Eye (tissue), 1 donor: ENCODE measurements at places on chromosomes 7 and 10.

- no peak for DNase-seq
Observed at GRCh38 chr7:144908324-144908723, 72.5 kb upstream of the TPK1 start.

- DNase-seq, result no peak
Observed at GRCh38 chr10:2670864-2671263, 396.5 kb upstream of the PFKP start.

- DNase-seq, result no peak
Observed at GRCh38 chr10:88033385-88033784, 170.0 kb downstream of the PTEN start.

- no peak for DNase-seq
Observed at GRCh38 chr7:77497079-77497478, 40.0 kb upstream of the PTPN12 start.

DNA sequence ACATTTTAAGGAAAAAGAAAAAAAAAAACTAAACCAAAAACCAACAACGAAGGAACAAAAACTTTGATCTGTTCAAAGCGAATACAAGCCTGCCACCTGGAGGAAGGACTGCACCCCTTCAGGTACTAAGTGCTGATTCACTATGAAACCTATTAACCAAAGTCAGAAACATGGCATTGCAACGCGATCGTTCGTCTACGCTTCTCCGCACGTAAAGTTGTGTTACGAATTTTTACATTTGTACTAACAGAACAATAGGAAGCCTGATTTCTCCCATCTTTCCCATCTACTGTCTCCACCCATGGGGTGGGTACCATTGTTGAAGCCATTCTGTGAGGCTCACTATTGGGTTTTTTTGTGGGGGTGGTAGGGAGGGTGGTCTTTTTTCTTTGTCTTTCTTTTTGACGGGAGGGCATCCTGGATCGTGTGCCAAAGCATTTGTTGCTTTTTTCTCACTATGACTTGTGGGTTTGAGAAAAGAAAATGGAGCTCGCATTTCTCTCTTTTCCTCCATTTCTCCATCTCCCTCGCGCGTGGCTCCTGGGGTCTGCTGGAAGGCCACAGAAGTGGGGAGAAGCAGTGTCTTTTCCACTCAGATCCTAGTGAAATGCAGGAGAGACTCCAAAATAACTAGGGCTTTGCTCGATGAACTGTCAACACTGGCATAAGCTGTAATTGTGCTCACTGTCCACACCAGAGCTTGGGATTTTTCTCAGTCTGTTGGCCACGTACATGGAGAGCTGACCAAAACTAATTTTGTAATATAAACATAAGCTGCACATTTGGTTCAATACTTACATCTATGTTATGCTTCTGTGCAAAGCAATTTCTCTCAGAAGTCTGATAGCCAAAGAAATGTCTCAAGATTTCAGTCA, 100.9 kb upstream of the YAE1 start:
- peak; percentile 87 for DNase-seq

- no peak for DNase-seq
Observed at GRCh38 chr7:69246758-69247157, 351.5 kb upstream of the AUTS2 start.

DNA sequence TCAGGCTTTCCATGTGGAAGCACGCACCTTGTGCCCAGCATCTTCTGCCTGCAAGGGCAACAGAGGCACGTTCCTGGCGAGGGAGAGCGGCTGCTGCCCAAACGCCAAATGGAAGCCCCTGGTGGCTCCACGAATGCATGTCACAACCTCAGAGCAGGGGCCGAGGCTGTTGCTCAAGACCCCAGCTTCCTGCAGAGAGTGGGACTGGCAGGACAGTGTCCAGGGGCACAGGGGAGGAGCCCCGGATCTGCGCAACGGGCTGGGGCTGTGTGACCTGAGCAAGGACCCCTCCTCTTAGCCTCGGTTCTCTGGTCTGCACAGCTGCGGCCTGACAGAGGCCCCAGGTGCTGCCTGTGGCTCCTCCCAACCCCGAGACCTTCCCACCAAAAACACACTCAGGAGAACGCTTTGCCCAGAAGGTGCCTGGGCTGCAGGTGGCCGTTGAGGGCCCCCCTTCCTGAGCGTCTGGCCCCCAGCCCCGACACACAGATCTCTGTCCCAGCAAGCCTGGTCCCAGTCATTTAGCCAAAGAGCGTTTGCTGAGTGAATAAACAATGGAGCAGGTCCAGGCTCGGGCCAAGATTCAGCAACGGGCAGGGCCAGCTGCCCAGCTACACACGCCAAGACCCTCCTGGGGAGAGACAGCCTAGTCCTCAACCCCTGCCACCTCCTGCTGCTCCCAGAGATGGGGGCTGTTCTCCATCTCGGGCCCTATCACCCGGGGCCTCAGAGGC, 1.2 kb downstream of the MICALL2 start:
- DNase-seq, result no peak

GRCh38 chr7:15795393-15795792, 108.9 kb upstream of the MEOX2 start:
- no peak for DNase-seq

GRCh38 chr7:84231157-84231556, 36.6 kb upstream of the SEMA3A start:
- no peak for DNase-seq

DNA sequence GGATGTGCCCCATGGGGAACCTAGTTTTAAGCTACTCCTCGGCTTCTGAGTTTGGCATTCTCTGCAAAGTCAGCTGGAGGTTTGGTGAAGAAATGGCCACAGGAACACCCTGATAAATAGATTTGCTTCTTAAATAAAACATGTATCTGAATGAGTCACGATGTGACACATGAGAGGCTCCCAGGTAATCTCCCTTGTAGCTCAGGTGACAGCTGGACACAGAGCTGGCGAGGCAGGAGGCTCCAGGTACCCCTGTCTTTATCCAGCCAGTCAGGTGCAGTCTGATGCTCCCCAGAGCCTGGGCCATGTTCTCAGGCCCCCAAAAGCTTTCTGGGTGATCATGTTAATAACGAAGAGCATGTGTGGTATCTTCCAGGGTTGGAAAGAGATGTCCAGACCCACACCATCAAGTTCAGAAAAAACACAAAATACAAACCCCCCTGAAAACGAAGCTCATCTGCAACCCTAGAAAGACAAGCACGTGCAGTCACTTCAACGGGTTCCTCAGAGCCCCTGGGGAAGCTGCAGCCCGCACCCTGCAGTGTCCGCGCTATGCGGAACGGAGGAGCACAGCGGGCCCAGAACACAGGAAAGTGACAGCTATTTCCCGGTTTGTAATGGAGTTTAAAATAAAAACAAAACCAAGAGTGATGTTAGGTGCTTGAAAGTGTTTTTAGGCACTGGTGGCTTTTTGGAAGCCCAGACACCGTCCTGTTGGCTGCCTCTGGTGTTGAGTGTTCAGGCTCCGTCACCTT, 69.4 kb downstream of the ZRANB1 start:
- no peak for DNase-seq

- DNase-seq, result no peak
Observed at GRCh38 chr7:145643981-145644380, 472.6 kb upstream of the CNTNAP2 start.

GRCh38 chr7:155215576-155216325, 81.9 kb upstream of the INSIG1 start:
- no peak for DNase-seq

DNA sequence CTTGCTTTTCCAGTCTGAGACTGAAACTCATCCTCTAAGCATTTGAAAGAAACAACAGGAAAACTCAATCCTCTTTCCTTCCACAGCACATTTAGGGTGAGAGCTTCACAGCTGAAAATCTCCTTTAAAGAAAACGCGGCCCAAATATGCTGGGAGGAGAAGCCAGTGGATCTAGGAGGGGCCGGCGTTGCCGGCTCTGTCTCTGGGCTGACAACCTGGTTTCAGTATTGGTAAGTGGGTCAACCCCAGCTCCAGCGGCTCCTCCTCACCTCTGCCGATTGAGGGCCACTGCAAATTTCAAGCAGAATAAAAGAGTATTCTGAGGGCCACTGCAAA, 75.3 kb upstream of the CPXM2 start:
- no peak for DNase-seq

DNA sequence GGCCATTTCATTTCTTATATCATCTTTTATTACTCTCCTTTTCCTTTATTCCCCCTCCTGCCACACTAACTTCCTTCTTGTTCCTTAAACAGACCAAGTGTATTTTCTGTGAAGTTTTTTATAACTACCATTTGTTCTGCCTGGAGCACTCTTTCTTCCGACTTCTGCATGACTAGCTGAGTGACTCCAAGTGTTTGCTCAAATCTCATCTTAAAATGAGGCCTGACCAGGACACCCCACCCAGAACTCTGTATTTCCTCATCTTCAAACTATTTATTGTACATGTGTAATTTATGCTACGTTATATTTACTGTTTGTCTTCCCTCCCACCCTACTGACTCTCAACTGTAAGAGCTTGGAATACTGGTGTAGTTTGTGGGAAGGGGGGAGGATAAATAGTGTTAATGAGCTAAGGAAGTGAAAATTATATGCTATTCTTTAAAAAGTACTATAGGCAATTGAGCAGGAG, 3.2 kb downstream of the MINDY3 start:
- DNase-seq, result no peak

DNA sequence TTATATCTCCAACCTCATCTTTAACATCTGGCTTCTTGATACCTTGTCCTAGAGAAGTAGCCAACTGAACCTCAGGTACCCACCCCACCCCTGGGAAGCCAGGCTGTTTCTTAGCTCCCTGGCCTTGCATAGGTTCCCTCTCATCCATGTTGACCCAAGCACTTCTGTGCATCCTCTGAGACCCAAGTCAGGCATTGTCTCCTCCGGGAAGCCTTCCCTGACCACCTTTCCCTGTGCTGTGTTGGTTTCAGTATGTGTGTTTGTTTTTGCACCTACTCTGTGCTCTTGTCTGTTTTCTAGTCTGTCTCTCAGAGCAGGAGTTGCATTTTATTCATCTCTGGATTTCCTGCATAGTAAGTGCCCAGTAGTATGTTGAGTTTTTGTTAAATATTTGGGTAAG, 93.4 kb upstream of the ANLN start:
- no peak for DNase-seq

DNA sequence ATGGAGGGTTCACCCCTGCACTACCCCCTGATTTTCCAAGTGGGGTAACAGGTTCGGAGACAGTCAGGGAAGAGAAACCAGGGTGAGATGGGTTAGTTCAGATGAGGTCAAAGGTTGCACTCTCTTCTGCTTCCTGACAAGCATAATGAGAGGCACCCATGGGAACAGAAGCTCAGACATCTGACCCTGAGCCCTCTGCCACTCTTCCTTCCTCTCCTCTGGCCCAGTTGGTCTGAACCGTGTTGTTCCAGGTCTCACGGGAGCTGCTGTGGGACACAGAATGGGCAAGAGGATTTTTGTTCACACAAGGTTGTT, 38.4 kb downstream of the DNAJB12 start:
- DNase-seq, result no peak

DNA sequence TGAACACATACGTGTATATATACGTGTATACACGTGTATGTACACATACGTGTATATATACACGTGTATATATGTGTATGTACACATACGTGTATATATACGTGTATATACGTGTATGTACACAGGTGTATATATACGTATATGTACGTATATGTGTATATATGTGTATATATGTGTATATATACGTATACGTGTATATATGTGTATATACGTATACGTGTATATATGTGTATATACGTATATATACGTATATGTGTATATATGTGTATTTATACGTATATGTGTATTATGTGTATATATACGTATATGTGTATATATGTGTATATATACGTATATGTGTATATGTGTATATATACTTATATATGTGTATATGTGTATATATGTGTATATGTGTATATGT, 44.3 kb downstream of the CD36 start:
- no peak for DNase-seq

DNA sequence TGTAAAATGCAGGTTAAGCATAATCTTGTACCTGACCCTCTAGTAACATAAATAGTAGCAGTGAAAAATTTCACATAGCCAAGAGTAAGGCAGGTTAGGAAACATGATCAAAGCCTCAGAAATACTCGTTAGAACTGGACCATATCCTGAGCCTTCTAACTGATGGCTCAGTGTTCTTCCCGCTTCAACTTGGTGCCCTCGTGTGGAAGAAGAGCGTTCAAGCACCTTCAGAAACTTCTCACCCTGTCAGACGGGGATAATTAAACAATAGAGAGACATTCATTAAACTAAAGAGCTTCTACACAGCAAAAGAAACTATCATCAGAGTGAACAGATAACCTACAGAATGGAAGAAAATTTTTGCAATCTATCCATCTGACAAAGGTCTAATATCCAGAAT, 124.5 kb downstream of the MYOF start:
- DNase-seq, result peak; percentile 72

GRCh38 chr10:89156161-89156835, 50.8 kb downstream of the CH25H start:
- no peak for DNase-seq

- no peak for DNase-seq
Observed at GRCh38 chr7:7191137-7191536, 8.8 kb downstream of the C1GALT1 start.

GRCh38 chr10:21169271-21169670, 272.2 kb upstream of the NEBL start:
- DNase-seq, result peak; percentile 74

GRCh38 chr7:159032753-159033472, 111.8 kb downstream of the VIPR2 start:
- no peak for DNase-seq

GRCh38 chr7:5612695-5613094, 168.8 kb downstream of the RNF216 start:
- DNase-seq, result no peak

DNA sequence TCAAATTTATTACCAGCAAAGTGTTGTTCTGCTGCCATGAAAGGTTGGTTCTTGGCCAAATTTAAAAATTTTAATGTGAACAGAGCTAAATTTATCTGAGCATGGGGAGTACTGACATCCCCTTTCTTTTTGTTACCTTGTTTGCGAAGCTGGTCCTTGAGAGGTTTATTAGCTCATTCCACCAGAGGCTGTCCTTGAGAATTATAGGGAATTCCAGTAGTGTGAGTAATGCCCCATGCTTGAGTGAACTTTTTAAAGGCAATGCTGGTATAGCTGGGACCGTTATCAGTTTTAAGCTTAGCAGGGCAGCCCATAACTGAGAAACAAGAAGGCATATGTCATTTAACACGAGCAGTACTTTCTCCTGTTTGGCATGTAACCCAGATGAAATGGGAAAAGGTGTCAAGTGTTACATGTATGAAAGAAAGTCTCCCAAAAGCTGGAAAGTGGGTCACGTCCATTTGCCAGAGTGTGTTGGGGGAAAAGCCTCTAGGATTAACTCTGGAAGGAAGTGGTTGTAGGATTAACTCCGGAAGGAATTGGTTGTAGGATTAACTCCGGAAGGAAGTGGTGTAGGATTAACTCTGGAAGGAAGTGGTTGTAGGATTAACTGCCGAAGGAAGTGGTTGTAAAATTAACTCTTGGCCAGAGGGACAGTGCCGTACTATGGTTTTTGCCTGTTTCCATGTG, 37.3 kb upstream of the AKR1C2 start:
- no peak for DNase-seq

DNA sequence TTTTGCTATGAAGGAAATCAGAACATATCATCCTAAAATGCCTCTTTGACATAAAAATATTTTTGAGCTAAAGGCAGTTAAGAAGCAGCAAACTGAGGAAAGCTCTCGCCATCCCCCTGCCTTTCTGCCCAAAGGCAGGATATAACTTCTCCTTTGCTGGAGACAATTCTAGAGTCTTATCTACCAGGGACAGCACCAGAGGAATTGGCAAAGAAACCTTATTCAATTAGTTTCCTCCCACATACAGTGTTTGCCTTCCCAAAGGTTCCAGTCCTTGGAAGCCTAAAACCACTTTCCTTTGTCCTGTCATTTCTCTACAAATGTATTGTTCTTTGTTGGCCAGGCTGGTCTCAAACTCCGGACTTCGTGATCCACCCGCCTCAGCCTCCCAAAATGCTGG, 33.7 kb downstream of the MASTL start:
- DNase-seq, result no peak
